Endothelial cell of umbilical vein (primary cell): ENCODE measurements at places on chromosomes 5 and 9. TPM values are rescaled to one million over a fixed set of nuclear protein-coding genes. Genes with fewer than 3 reads are reported as not detected.

The PDCD1LG2 gene
- total RNA-seq: 9.5 and 9.7 TPM in 2 replicates

The CD180 gene
- total RNA-seq: not detected in 2 replicates

DNA sequence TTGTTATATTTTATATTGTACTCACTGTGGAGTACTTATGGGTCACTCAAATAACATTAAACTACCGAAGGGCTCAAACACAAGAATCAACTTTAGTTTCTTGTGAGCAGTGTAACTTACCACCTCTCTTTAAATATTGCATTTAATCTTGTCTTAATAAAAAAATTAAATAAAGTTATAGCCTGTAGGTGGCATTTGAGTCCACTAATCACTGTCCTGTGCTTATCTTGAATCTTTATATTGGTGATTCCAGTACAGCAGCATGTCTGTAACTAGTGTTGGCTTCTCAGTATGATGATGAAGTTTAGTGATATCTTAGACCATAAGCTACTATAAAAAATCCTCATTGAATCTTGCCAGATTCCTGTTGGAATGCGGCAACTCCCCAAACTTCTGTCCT lies 313.8 kb downstream of the FAM170A start:
- no peaks in the 10 kb centered on the region for H3K36me3 ChIP-seq
- no peak overlapping the region for H3K4me3 ChIP-seq
- H3K4me1 ChIP-seq: no peaks in the 10 kb centered on the region
- no peak overlapping the region for H3K27ac ChIP-seq

The SPATA31A3 gene
- total RNA-seq: not detected in 2 replicates

GRCh38 chr5:1243487-1244130 lies 18.4 kb downstream of the SLC6A18 start:
- H3K36me3 ChIP-seq: no peaks in the 10 kb centered on the region
- no peak overlapping the region for H3K27ac ChIP-seq
- no peaks in the 10 kb centered on the region for H3K27me3 ChIP-seq
- H3K4me1 ChIP-seq: no peaks in the 10 kb centered on the region

The LTC4S gene
- total RNA-seq: 0.88 and 0.95 TPM in 2 replicates

- no peak overlapping the region for H3K4me3 ChIP-seq
- no peaks in the 10 kb centered on the region for H3K4me1 ChIP-seq
- no peak for DNase-seq
These were observed 94.2 kb downstream of the TMEM174 start for GRCh38 chr5:73266925-73267765.
